ENCODE measurements at places on chromosomes 7 and 10. TPM values are rescaled to one million over a fixed set of nuclear protein-coding genes. Genes with fewer than 3 reads are reported as not detected.

GJC3 gene
- total RNA-seq: 0.63 TPM

NFE2L3 gene
- total RNA-seq: 7.8 TPM

HOXA1 gene
- 0.42 TPM for total RNA-seq

MAGI2 gene
- 0.42 TPM for total RNA-seq

CUZD1 gene
- total RNA-seq: 0.42 TPM

ECHDC3 gene
- 2.6 TPM for total RNA-seq

DDC gene
- not detected for total RNA-seq

CTTNBP2 gene
- 0.10 TPM for total RNA-seq

SCART1 gene
- 1.5 TPM for total RNA-seq

SEMA3E gene
- not detected for total RNA-seq

TMEM225B gene
- total RNA-seq: 1.4 TPM

Data from mononuclear cell (primary cell).